Stimulated activated CD8-positive, alpha-beta memory T cell treated with anti-CD3 and anti-CD28 coated beads, Interleukin-7, amount 100 ng/mL, for 48 hours (primary cell): ENCODE measurements at places on chromosomes 4 and X.

DNA sequence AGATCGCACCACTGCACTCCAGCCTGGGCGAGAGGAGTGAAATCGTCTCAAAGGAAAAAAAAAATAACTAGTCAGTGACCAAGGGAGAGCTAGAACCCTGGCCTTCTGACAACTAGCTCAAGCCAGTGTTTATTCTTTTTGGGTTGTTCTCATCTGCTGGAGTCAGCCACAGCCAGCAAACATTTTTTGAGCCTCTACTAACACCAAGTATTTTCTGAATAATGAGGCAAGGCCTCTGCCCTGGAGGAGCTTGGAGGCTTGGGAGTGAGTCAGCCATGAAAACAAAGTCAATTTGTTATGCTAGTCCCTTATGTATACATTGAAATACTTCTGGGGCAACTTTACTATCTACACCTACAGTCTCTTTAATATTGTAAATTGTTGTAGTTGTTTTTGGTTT is 46.5 kb downstream of the TMA16 start:
- no peak for DNase-seq

DNA sequence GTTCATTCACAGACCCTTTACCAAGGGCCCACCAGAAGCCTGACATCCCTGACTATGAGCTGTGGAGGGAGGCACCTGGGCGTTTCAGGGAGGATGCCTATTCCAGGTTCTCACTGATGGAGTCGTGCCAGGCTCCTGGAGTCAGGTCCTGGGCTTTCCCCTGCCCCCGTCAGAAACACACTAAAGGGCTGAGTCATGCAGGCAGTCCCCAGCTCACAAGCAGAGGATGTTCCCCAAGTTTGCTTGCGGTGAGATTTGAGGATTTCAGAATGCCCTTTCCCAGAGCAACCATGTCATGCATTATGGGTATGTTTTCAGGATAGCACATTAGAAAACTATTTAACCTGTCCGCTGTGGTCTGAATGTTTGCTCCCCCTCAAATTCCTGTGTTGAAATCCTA is 45.2 kb downstream of the FHDC1 start:
- DNase-seq = no peak

DNA sequence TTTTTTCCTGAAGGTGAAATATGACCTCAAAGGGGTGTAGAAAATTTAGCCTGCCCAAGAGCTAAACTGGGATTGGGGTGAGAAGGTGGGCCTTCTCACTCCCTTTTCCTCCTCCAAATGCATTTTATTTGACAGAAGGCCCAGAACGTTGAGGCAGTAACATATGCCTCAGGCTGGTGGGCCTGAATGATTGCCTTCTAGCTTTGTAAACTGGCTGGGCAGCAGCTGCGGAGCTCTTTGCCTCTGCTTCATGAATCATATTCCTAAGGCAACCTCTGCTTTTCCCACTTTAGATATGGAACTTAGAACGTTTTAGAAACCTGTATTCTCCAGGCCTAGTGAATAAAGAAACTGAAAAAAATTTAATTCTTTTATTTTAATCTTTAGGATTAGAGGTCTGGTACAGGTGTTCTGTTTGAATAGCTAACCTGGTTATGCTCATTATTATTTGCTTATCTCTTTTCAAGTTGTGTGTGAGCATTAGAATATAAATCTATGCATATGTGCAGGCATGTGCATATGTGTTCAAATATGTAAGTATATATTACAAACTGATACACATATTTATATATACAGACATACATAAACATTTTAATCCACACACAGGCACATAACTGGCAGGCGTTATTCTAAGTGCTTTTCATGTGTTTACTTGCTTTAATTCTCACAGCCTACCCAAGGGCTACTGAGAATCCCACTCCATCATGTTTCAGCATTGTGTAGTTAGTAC is 11.5 kb downstream of the PRDM8 start:
- no peak for DNase-seq

GRCh38 chr4:160257318-160257717 is 1154.4 kb downstream of the RAPGEF2 start:
- no peak for DNase-seq

GRCh38 chr4:22596409-22596808 is 80.5 kb upstream of the ADGRA3 start:
- DNase-seq = no peak

GRCh38 chrX:23896981-23897380 is 10.8 kb downstream of the APOO start:
- DNase-seq = no peak

- DNase-seq = no peak
Measured at GRCh38 chr4:26851129-26851528, 9.5 kb upstream of the STIM2 start.

DNA sequence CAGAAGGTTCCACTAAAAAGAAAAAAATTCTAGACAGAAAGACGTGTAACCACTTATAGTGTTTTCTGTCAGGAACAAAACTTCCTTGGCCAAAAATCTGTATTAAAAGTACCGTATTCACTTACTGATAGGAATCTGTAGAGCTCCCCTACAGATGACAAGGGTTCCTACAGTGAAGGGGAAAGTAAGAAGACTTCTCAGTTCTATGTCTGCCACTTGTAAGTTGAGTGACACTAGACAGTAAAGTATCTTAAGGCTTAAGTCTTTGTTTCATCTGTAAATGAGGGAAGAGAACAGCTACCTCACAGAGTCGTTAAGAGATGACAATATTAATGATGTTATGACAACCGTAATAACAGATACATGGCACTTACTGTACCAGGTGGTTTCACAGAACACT is 3.3 kb downstream of the COQ2 start:
- DNase-seq = no peak
